WTC11 (cell line): ENCODE measurements at places on chromosomes 1 and 21. TPM values are rescaled to one million over a fixed set of nuclear protein-coding genes. Genes with fewer than 3 reads are reported as not detected.

- DNase-seq = no peak
Measured at GRCh38 chr1:160397651-160398050, 2.7 kb upstream of the VANGL2 start.

DNA sequence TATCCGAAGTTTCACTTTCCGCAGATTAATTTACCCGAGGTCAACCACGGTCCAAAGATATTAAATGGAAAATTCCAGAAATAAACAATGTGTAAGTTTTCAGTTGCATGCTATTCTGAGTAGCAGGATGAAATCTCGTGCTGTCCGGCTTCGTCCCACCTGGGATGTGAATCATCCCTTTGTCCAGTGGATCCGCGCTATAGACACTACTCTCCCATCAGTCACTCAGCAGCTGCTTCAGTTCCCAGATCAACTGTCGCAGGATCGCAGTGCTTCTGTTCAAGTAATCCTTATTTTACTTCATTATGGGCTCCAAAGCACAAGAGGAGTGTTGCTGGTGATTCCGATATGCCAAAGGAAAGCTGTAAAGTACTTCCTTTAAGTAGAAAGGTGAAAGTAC, 8.3 kb upstream of the LRP8 start:
- DNase-seq = no peak

GRCh38 chr1:195241066-195241465, 1367.2 kb downstream of the KCNT2 start:
- DNase-seq = no peak

- DNase-seq = no peak
Measured at GRCh38 chr1:34290831-34291230, 114.1 kb downstream of the C1orf94 start.

GRCh38 chr21:16239659-16240265, 510.0 kb downstream of the USP25 start:
- no peak for DNase-seq

GRCh38 chr1:890661-891060, 33.1 kb upstream of the SAMD11 start:
- DNase-seq = no peak

- DNase-seq = no peak
Measured at GRCh38 chr1:17120962-17121837, 1.9 kb upstream of the PADI2 start.

GRCh38 chr1:57422271-57423134, 1.4 kb downstream of the DAB1 start:
- peak; percentile 62 for DNase-seq

DNA sequence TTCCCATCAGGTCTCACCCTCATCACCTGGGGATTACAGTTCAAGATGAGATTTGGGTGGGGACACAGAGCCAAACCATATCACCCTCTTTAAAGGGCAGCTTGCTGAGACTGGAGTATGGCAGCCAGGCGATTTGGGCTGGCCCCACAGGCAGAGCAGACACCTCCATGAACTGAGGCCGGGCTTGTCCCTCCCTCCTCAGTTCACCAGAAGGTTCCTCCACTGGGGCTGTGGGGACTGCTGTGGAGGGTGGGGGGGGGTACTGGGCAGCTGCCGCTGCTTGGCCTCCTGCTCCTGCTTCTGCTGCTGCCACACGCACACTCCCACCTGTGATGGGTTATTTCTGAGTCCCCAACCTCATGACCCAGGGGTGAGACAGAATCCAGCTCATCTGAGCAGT, 53.9 kb upstream of the PDE9A start:
- DNase-seq = no peak

GRCh38 chr1:214550857-214551435, 456 bp downstream of the PTPN14 start:
- DNase-seq = peak; percentile 56

- DNase-seq = no peak
Measured at GRCh38 chr21:42364304-42364865, 1.9 kb downstream of the TFF1 start.

- no peak for DNase-seq
Measured at GRCh38 chr1:180560200-180560867, 1.6 kb downstream of the OVAAL start.

DNA sequence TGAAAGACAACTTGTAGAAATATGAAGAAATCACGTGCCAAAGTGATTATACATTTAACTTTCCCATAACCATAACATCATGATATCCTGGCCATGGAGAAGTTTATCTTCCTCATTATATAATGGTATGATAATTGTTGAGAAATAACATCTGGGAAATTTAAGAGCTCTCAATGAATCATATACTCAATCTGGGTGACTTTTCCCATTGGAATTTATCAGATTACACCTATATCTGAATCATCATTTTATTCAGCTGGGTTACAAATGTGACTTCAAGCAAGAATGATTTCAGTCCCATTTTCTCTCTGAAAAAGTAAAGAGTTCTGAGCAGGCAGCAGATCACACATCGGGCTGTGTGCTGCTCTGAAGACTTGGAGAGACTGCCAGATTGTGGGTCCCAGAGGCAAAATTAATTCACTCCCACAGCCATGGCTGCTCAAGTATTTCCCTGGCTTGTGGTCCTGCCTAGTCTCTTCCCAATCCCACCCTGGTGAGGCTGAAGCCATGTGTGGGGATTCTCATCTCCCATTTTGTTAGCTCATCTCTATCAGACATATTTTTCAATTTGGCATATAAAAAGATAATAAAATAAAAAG, 278.0 kb downstream of the MRPL39 start:
- no peak for DNase-seq

DNA sequence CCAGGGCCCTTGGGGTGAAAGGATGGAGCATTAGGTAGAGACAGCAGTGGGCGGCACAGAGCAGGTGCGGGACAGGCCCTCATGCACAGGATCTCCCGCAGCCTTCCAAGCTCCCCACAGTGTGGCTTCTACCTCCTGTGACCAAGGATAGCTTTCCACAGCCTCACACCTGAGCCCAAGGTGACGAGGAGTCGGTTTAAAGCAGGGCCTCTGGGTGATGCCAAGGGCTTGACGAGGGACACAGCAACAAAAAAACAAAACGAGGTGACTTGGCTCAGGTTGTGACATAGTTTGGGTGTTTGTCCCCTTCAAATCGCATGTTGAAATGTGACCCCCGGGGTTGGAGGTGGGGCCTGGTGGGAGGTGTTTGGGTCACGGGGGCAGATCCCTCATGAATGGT, 15.3 kb downstream of the RSPH1 start:
- DNase-seq = no peak

GRCh38 chr1:225660544-225660946, 7.6 kb upstream of the ENAH start:
- DNase-seq = no peak

- no peak for DNase-seq
Measured at GRCh38 chr1:155009221-155009711, 6.7 kb downstream of the ZBTB7B start.

- peak; percentile 32 for DNase-seq
Measured at GRCh38 chr1:77513839-77514763, 168.4 kb downstream of the ZZZ3 start.

DNA sequence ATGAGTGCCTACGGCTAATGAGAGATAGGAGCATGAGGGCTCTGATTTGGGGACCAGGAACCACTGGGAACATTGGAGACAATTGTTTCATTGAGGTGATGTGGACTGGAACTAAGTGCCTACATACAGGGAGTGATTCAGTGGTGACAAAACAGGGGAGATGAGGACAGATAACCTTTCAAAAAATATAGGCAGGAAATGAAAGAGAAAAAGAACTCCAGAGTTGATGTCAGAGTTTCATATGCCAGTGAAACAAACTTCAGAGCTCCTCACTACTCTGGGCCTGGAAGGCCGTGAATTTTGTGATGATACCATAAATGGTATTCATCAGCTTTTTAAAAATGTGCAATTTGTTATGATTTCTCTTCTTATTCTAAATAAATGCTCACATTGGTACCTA, 39.3 kb downstream of the FASLG start:
- DNase-seq = no peak

GRCh38 chr1:184101141-184101540, 49.6 kb downstream of the TSEN15 start:
- no peak for DNase-seq

Gene YBX1
- total RNA-seq = 1,098 to 1,172 TPM (median 1,151 TPM) in 3 replicates

Gene SON
- total RNA-seq = 259 to 309 TPM (median 274 TPM) in 3 replicates

Gene CFAP74
- 0.34 to 0.39 TPM (median 0.35 TPM) in 3 replicates for total RNA-seq

Gene OR2T1
- total RNA-seq = not detected in 3 replicates

Gene PRELP
- 0.17 to 0.23 TPM (median 0.18 TPM) in 3 replicates for total RNA-seq

Gene VWA1
- total RNA-seq = 28.3 to 35.5 TPM (median 28.3 TPM) in 3 replicates

Gene CFHR2
- total RNA-seq = 0.37 TPM in 1 of 3 replicates, not detected in the others

Gene TMEM53
- total RNA-seq = 8.2 to 10.9 TPM (median 10.0 TPM) in 3 replicates

Gene TNFRSF18
- total RNA-seq = 0.83 to 1.2 TPM (median 1.1 TPM) in 3 replicates

Gene LORICRIN
- total RNA-seq = not detected in 3 replicates

Gene ANKRD65
- 1.6 to 2.8 TPM (median 1.9 TPM) in 3 replicates for total RNA-seq

Gene COL9A2
- 4.2 to 5.5 TPM (median 4.7 TPM) in 3 replicates for total RNA-seq

Gene EPHX1
- 60.9 to 66.2 TPM (median 64.4 TPM) in 3 replicates for total RNA-seq
